A549 treated with Mapracorat at 1 μM for 4 hours (cell line): ENCODE measurements at places on chromosomes 5 and 9. TPM values are rescaled to one million over a fixed set of nuclear protein-coding genes. Genes with fewer than 3 reads are reported as not detected.

MARCOL gene
- not detected in 5 replicates for total RNA-seq

PDE6A gene
- total RNA-seq, result 0.20 to 0.43 TPM (median 0.25 TPM) in 5 replicates

RORB gene
- not detected in 5 replicates for total RNA-seq

RANBP6 gene
- 10.3 to 15.0 TPM (median 14.2 TPM) in 5 replicates for total RNA-seq

LVRN gene
- total RNA-seq, result 0.08 to 0.42 TPM (median 0.09 TPM) in 5 replicates

PRUNE2 gene
- total RNA-seq, result 0.26 TPM in 1 of 5 replicates, not detected in the others

KCNV2 gene
- total RNA-seq, result not detected in 5 replicates

C6 gene
- total RNA-seq, result not detected in 5 replicates

SCGB3A2 gene
- total RNA-seq, result not detected in 5 replicates

FRMPD1 gene
- total RNA-seq, result 0.03 to 0.10 TPM (median 0.05 TPM) in 5 replicates

ZNF300 gene
- total RNA-seq, result 2.3 to 2.8 TPM (median 2.3 TPM) in 5 replicates

PGM5 gene
- not detected in 5 replicates for total RNA-seq

PKD2L2 gene
- total RNA-seq, result 0.07 TPM in 1 of 5 replicates, not detected in the others

CTXN3 gene
- not detected in 5 replicates for total RNA-seq

GBGT1 gene
- 1.4 to 3.5 TPM (median 2.1 TPM) in 5 replicates for total RNA-seq

CRHBP gene
- 0.13 TPM in 1 of 5 replicates, not detected in the others for total RNA-seq

BOD1 gene
- total RNA-seq, result 66.0 to 70.9 TPM (median 68.6 TPM) in 5 replicates
